ENCODE measurements at places on chromosomes 1 and 21. TPM values are rescaled to one million over a fixed set of nuclear protein-coding genes. Genes with fewer than 3 reads are reported as not detected.

TAF12 gene
- total RNA-seq = 46.8 TPM

DIO1 gene
- not detected for total RNA-seq

TPTE gene
- not detected for total RNA-seq

IFNLR1 gene
- not detected for total RNA-seq

ERG gene
- 0.11 TPM for total RNA-seq

Measured in uterine smooth muscle cell (primary cell).